ENCODE measurements at places on chromosomes 11 and 22.

GRCh38 chr11:30342736-30343166 lies 19.8 kb downstream of the ARL14EP start:
- DNase-seq, result no peak

DNA sequence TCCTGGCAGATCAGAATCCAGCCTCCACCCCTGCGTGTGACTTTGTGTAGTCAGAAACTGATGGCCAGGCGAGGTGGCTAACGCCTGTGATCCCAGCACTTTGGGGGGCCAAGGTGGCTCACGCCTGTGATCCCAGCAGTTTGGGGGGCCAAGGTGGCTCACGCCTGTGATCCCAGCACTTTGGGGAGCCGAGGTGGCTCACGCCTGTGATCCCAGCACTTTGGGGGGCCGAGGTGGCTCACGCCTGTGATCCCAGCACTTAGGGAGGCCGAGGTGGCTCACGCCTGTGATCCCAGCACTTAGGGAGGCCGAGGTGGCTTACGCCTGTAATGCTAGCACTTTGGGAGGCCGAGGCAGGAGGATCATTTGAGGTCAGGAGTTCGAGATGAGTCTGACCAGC lies 5.2 kb downstream of the NCAPH2 start:
- no peak for DNase-seq

DNA sequence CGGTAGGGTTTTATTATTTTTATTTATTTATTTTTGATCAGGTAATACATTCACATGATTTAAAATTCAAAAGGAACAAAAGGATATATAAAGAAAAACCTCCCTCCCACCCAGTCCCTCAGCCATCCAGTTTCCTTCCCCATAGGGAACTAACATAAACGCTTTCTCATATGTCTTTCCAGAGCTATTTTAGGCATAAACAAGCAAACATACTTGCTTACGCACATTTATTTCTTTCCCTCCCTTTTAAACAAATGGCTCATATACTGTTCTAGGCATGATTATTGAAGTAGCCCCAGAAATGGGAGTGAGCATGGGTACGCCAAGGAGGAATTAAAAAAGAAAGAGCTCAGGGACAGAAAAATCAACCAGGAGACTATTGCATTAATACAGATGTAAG lies 63.7 kb downstream of the LIF start:
- DNase-seq, result no peak

DNA sequence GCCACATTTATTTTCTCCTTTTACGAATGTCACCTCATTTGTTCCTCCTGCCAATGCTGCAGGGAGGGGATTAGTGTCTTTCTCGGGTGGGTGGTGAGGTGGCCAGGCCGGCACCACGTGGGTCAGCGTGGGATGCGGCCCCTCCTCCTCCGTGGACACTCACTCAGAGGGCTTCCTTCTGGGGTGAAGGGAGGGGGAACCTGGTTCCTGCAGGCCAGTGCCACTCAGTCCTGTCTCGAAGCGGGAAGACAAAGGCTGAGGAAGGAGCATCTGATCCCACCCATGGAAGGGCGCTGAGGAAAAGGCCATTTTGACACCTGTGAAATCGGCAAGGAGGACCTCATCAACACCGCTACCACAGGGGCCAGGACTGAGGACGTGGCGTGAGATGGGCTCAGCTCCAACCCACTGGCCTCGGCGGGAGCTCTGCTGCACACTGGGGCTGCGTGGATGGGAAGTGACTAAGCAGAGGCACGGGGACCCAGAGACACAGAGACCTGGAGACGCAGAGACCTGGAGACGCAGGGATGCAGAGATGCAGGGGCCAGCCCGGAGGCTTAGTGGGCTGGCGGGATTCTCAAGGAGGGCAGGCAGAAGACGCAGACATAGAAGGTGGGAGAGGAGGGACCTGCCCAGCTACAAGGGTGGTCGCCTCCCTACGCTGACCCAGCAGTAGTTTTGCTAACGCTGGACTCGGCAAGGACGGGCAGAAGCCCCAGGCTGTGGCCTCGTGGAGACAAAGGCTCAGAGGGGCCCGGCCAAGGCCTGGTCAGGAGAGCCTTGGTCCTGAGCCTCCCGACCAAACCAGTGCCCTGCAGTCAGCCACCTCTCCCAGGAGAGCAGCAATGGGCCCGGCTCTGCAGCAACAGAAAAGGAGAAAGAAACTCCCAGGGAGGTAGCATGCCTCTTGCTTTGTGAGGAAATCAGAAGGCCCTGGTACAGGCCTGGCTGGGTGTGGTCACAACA lies 1071.2 kb downstream of the BRD1 start:
- no peak for DNase-seq

DNA sequence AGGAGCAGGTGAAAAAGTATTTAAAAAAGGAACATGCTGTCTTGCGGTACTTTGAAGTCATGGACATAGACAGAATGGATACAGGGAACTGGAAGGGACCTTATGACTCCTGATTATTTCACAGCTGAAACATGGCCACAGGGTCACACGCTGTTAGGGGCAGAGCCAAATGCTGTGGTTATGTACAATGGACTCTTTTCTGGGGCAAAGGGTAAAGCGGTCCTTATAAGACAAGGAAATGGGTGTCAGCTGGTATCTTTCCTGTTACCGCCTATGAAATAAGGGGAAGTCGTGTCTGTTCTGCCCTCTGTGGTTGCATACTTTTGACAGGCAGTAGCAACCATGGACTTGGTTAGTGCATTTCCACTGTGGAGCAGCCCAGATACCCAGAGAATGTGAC lies 12.8 kb upstream of the ST14 start:
- no peak for DNase-seq

DNA sequence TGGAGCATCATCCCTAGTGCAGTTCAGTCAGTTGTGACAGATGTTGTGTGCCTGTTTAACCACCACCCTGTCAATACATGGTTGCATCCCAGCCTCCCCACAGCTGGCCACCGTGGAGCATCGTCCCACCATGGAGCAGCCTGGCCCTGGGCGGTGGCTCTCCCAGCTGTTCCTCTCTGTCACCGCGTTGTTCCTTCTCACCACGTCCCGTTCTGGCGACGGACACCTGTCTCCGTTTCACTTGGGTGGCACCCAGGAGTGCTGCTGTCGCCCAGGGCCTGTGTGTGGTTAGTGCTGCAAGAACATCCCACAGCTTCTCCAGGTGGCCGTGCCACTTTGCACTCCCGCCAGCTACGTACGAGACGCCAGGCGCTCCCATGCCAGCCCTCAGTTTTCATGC lies 26.5 kb downstream of the MUC6 start:
- DNase-seq, result no peak

DNA sequence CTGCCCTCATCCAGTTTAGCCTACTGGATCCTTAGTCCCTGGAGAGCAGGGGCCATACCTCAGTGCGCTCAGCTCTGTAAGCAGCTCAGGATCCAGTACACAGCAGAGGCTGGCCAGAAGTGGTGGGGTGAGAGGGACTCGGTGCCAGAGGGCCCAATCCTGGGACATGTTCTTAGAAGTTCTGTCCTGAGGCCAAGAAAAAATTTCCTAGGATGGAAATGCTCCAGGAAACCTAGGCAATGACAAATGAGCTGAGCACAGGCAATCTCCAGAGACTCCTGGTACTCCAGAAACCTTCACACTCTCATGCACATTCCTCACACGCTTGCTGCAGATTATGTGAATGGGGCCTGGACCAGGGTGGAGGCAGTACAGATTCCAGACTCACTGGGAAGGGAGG lies 89.6 kb downstream of the SERGEF start:
- DNase-seq, result no peak

DNA sequence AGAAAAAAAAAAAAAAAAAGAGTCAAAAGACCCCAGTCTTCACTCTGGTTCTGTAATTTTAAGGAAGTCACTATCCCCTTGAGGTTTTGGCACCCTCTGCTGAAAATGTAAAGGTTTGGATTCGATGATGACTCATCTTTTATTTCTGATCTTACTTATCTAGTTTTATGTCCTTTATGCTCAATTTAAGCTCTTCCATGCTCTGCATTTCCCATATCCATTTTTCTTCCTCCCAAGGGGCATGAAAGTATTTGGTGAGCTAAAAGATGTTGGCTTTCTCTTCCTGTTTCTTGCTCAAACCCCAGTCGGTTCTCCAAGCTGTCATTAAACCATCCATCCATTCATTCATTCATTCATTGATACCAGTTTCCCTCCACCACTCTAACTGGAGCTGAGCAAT lies 61.0 kb upstream of the CDON start:
- DNase-seq, result no peak

DNA sequence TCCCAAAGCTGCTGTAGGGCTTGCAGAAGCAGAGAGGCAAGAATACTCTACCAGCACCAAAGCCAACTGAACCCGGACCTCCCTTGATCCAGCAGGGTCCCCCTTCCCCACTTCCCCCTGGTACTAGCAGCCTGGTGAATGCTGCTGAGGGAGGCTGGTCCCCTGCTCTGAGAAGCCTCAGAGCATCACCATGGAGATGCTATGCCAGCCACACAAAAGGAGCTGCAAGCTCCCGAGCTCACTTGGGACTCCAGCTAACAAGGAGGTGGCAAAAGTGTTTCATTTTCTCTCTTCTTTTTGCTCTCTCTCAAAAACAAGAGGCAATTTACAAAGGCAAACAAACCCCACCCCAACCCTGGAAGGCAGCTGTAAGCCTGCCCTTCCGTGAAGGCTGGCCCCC lies 509.8 kb downstream of the BUD13 start:
- DNase-seq, result no peak

GRCh38 chr22:30875481-30876215 lies 92.9 kb downstream of the MORC2 start:
- no peak for DNase-seq

GRCh38 chr11:43035086-43035485 lies 276.7 kb upstream of the API5 start:
- DNase-seq, result no peak

DNA sequence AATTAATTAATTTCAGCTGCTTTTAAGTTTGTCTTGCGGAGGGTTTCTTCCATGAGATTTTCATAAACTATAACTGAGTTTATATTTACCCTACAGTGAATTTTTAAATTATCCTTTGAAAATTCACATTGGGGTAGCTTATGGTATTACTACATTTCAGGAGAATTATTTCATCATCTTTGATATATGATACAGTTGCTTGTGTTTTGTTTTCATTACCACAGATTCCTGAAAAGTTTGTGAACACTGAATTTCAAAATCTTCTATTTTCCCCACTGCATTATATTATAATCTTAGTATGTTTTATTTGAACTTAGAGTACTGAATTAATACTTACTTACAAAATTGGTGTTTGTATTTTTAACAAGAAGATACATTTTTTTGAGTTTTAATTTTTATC lies 24.4 kb downstream of the METTL15 start:
- no peak for DNase-seq

DNA sequence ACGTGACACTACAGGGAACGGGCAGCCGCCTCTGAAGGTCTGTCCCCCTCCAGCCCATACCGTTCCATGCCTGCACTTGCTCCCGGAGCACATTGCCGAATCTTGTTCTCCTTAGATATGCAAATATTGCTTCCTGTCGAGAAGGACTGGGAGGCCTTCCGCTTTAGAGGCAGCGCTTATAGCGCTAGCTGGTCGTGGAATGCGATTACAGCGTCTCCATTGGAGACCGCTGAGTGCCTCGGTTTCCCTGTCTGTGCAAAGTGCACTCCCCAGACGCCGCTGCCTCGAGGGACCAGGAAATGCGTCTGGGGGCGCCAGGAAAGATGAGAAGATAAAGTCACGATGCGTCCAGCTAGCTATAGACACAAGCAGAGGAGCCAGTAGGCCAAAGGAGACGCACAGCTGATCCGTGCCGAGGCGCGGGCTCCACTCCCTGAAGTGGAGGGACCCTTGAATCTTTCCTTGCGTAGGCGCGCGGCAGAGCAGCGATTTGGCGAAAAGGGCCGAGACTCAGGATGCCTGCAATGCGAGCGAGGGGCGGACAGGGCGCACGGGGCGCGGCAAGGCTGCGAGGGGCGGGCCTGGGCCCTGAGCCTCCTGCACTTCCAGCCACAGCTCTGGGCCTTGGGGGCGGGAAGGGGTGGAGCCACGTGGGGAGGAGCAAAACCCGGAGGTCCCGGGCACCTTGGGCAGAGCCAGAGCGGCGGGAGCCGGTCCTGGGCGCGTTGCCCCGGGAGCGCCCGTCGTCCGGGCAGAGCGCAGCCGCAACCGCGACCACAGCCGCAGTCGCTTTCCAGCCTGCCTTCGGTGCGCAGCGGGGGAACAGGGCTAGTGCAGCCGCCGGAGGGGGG lies at the start of gene RASSF10:
Gene RASSF10, plus strand, starts transcription at position 692 of the 851 bp plus-strand sequence. CDS start 261 bp downstream, outside the sequence.
- DNase-seq, result peak; percentile 22

- DNase-seq, result no peak
These were observed 988 bp downstream of the BANF1 start for GRCh38 chr11:66003291-66003690.

- no peak for DNase-seq
These were observed 62.6 kb upstream of the PHF21A start for GRCh38 chr11:46183819-46184218.

GRCh38 chr22:46453006-46453828 lies 84.2 kb downstream of the CELSR1 start:
- no peak for DNase-seq

- DNase-seq, result no peak
These were observed 372.8 kb upstream of the CCDC179 start for GRCh38 chr11:23233075-23233474.

GRCh38 chr22:44003405-44004103 lies 20.5 kb upstream of the PARVB start:
- DNase-seq, result no peak

DNA sequence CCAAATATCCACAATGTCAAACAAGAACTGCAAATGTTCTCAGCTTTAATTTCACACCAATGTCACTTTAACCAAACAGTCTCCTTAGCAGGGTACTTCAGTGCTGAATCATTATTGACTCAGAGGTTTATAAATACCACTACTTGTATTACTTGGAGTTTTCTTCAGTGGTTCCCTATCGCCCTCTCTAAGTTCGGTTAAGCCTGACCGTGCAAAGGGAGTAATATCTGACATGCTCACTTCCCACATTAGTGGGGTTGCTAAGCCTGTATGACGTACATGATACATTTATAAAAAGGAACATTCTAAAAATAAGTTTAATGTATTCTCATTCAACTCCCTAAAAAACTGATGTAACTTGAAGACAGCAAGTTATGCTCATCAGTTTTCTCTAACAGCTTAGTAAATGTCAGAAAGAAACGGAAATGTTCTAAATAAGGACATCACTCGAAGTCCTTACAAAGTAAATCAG lies 93.1 kb upstream of the ZC3H12C start:
- DNase-seq, result no peak

- DNase-seq, result no peak
These were observed 15.1 kb downstream of the XRRA1 start for GRCh38 chr11:74933765-74934164.

DNA sequence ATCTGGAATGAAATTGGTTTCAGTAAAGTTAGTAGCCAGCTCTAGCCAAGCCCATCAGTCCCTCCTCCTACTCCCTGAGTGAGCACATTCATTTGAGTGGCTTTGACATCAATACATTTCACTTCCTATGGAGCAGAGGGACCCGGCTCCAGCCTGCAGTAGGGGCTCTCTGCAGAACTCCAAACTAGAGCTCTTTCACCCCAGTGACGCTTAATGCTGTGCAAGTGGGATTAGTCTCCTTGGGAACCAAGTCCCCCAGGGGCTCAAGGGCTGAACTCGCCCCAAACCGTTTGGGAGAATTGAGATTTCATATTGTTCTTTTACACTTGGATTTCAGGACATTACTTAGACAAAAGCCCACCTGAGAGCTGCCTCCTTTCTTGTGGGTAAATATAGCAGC lies 4.4 kb upstream of the FAM181B start:
- no peak for DNase-seq
